ENCODE measurements at places on chromosomes 5 and 9.

DNA sequence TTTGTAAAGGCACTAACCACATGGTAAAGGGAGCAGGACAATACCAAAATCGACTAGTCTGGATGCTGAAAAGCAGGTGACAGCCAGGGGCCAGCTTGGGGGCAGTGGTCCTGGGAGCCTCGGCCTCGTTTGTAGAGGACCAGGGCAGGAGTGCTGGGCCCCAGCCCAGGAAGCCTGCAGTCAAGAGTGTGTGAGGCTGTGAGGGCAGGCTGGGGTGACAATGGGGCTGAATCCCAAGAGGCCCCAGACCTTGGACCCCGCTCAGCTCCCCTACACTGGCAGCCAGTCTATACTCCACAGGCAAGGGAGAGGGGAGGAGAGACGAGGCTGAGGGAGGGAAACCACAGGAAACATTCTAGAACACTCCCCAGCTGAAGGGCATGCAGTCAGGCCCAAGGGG is 2.6 kb upstream of the INPP5E start:
- DNase-seq: no peak

- no peak for DNase-seq
Observed at GRCh38 chr9:35105571-35106342, 2.8 kb upstream of the STOML2 start.

GRCh38 chr5:132376694-132377641 is 7.5 kb downstream of the SLC22A5 start:
- DNase-seq: no peak

DNA sequence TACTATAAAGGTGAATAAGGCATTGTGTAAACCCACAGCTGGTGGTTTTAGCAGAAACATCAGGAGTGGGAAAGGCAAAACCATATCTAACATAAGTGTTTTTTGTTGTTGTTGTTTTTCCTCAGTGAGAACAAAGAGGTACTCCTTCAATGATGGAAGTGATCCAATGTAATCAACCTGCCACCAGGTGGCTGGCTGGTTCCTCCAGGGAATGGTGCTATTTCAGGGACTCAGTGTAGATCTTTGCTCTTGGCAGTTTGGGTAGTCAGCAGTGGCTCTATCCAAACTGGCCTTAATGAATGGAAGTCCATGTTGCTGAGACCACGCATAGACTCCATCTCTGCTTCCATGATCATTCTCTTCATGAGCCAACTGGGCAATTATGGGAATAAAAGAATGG is 10.8 kb downstream of the DMRTA1 start:
- DNase-seq: no peak

DNA sequence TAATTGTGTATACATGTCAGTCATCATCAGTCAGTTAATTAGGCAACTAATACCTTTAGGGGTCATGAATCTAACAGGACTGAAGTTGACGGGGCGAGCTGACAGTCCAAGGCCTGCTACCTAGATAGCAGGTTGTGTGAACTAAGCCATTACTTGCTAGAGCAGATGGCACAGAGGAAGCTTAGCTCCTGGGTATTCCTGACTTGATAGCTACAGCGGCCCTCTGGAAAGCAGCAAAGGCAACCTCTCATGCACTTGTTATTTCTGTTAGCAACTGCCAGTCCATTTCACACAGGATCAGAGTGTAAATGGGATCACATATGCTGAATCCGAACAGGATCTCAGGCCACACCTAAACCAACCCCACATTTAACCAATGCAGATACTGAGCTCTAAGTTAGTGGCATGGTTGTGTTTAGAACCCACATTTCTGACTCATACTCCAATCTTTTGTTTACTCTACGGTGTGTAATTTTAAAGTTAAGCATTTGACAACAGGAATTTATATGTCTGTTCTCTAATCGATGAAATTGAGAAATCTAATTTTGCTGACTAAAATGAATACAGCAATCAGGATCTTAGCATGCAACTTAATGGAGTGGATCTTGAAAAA is 521.3 kb upstream of the ZNF608 start:
- no peak for DNase-seq

- DNase-seq: no peak
Observed at GRCh38 chr5:74993743-74994142, 58.6 kb downstream of the GCNT4 start.

- no peak for DNase-seq
Observed at GRCh38 chr9:72575666-72576065, 54.3 kb downstream of the TMC1 start.

- no peak for DNase-seq
Observed at GRCh38 chr5:115471345-115472063, 73.1 kb downstream of the FEM1C start.

DNA sequence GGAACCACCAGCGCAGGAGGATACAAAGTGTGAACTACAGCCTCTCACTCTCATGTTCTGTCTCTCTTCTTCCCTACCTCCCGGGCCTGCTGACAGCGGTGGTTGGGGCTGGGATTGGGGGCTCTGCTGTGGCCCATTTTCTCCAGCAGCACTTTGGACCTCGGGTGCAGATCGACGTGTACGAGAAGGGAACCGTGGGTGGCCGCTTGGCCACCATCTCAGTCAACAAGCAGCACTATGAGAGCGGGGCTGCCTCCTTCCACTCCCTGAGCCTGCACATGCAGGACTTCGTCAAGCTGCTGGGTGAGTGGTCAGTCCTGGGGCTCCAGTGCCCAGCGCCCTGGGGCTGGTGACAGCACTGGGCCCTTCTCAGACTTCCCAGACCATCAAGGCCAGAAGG is 4.7 kb downstream of the PCYOX1L start:
- no peak for DNase-seq

GRCh38 chr9:3586066-3586465 is 60.3 kb upstream of the RFX3 start:
- DNase-seq: no peak

Data from GM04504 (cell line).